M059J (cell line): ENCODE measurements at places on chromosomes 7 and 10.
A peak's percentile ranks its signal among the peaks of the same experiment; 100 is the strongest.

DNA sequence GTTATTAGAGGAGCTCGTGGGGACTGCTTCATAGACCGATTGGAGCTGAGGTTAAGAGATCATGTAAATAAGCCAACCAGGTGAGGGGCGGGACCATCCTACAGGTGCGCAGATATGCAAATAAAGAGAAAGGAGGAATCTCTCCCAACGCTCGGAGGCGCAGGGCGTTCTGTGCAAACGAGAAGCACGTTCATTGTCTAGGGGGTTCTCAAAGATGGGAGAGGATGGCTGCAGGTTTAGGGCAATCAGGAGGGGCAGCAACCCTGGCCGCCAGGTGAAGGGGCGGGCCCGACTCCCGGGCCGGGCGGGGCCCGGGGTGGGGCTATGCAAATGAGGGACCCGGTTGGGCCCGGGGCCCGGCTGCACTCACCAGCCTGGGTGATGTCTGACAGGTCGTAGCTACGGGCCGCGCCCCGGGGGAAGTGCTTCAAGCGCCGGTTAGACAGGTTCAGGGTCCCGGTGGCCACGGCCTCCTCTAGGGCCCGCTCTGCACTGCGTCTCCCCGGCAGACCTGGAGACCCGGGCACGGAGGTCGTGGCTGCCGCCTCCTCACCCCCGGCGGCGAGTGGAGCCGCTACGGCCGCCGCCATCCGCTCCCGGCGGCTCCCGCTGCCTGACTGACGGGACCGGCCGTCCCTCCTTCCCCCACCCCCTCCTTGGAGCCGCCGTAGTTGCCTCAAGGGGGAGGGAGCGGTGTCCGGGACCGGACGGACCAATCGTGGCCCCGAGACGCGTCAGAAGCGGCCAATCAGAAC lies at the start of gene LRCH4:
TSS of gene LRCH4 (minus strand) at position 619 of the 755 bp plus-strand sequence. CDS start at position 590, 29 bp downstream.
- peak; percentile 38 for DNase-seq

- no peak for DNase-seq
Observed at GRCh38 chr7:22581099-22581498, 81.1 kb upstream of the STEAP1B start.

GRCh38 chr7:142899661-142900060 lies 14.1 kb upstream of the TRPV6 start:
- DNase-seq = no peak

GRCh38 chr7:148515728-148516695 lies 74.6 kb upstream of the C7orf33 start:
- peak; percentile 8 for DNase-seq

- no peak for DNase-seq
Observed at GRCh38 chr10:123445261-123445775, 220.8 kb upstream of the GPR26 start.

DNA sequence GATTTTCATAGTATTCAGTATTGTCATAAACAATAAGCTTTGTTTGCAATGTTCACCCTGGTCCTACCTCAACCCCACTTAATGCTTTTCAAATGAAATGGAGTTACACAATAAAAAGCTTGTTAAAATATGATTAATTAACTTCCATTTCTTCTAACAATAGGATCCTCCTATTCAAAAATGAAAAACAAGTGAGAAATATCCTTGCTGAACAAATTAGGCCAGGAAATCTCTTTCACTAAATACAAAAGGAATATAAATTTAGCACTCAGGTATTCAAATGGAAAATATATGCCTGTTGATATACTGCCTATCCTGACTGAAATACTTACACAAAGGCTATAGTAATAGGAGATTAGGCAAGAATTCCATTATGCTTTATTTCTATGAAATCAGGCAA lies 323.4 kb upstream of the GRM3 start:
- no peak for DNase-seq

GRCh38 chr7:28296571-28297483 lies 115.5 kb upstream of the CREB5 start:
- peak; percentile 31 for DNase-seq

DNA sequence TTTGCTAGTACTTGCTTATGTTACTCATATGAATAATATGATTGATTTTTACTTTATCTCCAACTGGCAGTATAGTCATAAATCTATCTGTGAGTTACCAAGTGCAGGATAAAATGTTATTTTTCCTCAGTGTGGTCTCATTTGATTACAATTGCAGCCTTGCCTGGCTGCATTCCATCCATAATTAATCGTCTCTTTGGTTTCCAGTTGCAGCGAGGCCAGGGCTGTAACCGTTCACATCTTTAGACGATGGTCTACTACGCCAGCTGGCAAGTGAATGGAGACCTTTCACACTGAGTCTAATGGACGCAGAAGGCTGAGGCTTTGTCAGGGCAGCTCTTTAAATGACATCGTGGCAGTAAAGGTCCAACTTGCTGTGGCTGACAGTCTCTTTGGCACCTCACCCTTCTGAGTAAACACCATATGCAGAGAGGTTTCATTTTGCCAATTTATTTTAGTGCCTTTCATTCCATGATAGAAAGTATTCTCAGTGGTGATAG lies 84.0 kb downstream of the ARL4A start:
- DNase-seq = peak; percentile 76

DNA sequence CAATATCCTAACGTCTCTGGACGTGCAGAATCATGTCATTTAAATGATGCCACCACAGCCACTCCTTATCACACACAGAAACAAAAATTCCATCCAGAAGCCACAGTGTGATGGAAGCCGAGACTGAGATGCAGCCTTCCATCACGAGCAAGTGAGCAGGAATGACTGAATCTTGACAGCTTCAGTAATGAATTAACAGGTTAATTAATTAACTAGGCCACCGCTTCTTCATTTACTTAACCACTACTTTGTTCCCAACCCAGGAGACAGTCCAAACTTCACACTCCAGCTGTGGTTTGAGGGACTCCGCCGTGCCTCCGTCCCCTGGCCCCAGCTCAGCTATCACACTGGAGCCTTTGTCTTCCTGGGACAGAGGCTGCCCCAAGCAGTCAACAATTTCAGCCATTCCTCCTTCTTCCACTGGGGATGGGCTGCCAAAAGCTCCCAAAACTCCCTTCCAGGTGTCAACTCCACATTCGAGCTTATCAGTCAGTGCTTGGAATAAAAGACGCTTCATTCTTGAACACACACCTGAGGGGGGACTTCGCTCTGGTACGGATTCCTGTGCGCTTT lies 65.9 kb downstream of the FGFR2 start:
- no peak for DNase-seq

DNA sequence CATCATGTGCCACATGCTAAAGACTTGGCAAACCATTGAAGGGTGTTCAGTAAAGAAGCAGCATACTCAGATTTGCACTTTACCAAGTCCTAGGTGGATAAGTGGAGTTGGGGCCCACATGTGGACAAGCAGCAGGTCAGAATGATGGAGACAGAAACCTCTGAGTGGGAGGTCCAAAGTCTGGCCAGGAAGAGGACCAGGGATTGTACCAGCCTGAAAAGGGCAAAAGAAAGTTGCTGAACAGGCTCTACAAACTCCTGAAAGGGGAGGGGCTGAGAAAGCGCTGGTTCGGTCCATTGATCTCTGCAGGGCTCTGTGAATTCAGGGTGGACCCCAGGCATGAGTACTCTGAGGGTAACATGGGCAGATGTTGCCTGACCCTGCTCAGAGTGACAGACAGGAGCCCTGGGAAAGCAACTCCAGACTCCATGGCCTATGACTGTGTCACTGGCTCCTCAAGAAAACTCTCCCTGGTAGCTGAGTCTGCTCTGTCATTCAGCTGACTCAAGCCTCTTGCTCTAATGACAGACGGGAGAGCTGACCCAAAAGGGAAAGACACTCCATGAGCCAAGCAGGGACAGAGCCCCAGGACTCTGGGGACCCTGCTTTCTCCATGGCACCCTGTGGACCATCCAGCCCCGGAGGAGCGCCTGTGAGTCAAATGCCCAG lies 68.5 kb downstream of the TBXAS1 start:
- peak; percentile 14 for DNase-seq

- no peak for DNase-seq
Observed at GRCh38 chr10:131842351-131843088, 58.3 kb upstream of the PPP2R2D start.

GRCh38 chr10:132413226-132414205 lies 16.5 kb downstream of the PWWP2B start:
- no peak for DNase-seq

GRCh38 chr10:4981722-4982471 lies 18.7 kb downstream of the AKR1C1 start:
- peak; percentile 50 for DNase-seq

- DNase-seq = peak; percentile 78
Observed at GRCh38 chr10:70815504-70816219, at the start of gene SGPL1. SGPL1 (plus strand) TSS chr10:70815948; CDS start chr10:70816854, 906 bp downstream.

DNA sequence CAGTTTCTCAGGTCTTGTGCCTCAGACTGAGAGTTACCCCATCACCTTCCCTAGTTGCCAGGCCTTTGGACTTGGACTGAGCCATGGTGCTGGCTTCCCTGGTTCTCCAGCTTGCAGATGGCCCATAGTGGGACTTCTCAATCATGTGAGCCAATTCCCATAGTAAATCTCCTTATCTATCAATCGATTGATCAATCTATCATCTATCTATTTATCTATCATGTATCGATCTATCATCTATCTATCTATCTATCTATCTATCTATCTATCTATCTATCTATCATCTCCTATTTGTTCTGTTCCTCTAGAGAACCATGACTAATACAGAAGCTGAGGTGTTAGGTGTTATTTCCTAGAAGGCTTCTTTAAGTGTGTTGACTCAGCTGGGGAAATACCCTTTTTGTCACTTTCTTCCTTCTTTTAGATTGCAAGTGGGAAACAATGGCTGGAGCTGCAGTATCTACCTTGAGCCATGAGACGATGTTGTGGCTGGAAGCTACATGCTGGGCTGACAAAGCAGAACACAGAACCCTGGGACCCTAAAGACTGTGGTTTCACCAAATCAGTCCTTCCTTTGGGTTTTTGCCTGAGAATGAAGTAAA lies 234.7 kb upstream of the GLI3 start:
- peak; percentile 27 for DNase-seq

DNA sequence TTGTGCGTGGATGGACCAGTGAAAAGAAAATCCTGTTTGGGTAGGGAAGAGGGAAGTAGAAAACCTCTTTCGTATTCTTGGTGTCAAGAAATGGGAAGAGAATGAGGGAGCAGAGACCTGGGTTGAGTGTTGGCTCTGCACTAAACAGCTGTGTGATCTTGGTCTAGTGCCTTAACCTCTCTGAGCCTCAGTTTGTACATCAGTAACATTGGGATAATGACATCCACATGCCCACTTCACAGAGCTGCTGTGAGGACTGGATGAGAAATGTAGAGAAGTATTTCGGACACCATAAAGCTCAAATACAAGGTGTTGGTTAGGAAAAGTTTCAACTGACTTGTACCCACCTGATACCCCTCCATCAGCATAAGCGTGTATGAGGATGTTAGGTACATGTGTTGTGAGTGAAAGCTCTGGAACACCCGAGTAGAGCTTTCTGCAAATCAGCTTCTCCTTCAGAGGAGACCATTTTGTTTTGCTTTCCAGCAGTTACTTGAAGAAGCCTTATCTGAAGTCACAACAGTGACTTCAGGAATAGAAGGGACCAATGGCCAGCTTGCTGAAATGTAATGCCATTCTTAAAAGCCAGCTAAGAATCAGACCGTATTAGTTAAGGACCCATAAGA lies 11.2 kb downstream of the TRIM56 start:
- no peak for DNase-seq

GRCh38 chr7:36409180-36409579 lies 19.5 kb downstream of the ANLN start:
- DNase-seq = no peak

- no peak for DNase-seq
Observed at GRCh38 chr10:69107176-69107490, 16.8 kb upstream of the VPS26A start.

- no peak for DNase-seq
Observed at GRCh38 chr10:125722811-125723210, 3.3 kb downstream of the EDRF1 start.

DNA sequence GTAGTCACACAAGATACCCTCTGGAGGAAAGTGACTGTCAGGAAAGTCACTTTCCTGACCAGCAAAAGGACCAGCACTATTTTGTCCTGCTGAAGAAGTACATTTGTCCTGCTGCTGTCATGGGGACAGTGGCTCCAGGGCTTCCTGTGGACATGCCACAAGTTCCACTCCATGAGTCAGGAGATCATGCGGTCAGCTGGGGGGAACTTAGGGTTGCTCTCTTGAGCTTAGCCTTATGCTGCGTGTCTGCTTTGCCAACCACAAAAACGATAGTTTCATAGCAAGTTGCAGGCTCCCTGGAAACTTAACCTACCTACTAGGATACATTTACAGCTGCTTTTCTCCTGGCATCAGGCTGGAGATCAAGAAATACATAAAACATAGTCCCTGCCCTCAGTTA lies 19.8 kb upstream of the ALOX5 start:
- DNase-seq = peak; percentile 94

GRCh38 chr7:11294965-11295364 lies 321.3 kb downstream of the PHF14 start:
- no peak for DNase-seq

- peak; percentile 100 for DNase-seq
Observed at GRCh38 chr10:58435297-58435985, 50.2 kb downstream of the TFAM start.

GRCh38 chr10:93062514-93063143 lies 2.0 kb downstream of the CYP26C1 start:
- DNase-seq = no peak

DNA sequence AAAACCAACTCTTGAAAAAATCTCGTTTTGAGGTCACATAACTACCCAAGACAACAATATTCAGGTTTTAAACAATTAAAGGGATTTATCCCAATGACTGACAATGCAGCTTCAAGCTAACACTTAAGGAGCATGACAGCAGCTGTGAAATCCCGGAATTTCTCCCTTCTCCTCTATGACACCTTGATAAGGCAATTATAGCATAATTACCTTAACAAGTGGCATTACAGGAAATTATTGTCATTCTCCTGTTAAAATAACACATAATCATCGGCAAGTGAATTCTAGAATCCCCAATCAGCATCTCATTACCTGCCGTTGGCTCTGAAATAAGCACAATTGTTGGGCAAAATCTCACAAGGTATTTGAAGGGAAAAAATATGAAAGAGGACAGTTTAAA lies 417.0 kb upstream of the PFKP start:
- no peak for DNase-seq

- peak; percentile 81 for DNase-seq
Observed at GRCh38 chr10:99779335-99779734, 3.1 kb upstream of the ABCC2 start.

- no peak for DNase-seq
Observed at GRCh38 chr7:14013898-14014297, 24.4 kb upstream of the ETV1 start.

DNA sequence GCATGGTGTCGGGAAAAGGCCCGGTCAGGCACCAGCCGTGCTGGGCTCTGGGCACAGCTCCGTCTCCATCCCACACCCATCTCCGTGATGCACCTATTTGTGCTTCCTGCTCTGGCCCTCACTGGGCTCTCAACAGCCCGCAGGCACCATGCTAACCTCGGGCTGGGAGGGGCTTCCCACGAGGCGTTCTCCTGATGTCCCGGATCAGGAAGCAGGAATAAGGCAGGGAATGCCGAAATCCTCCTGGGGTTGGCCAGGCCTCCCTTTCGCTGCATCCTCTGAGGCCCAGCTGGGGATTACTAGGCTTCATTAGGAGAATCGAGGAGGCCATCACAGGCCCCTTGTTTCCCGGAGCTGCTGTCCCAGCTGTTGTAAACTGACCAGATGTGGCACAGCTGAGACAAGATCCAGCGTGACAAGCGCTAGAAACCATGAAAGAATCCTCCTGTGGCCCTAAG lies 72.0 kb downstream of the FAM53B start:
- DNase-seq = no peak
